ENCODE measurements at places on chromosomes 2 and 18.

- no peak for DNase-seq
These were observed 472.5 kb upstream of the ZNF804A start for GRCh38 chr2:184125867-184126266.

DNA sequence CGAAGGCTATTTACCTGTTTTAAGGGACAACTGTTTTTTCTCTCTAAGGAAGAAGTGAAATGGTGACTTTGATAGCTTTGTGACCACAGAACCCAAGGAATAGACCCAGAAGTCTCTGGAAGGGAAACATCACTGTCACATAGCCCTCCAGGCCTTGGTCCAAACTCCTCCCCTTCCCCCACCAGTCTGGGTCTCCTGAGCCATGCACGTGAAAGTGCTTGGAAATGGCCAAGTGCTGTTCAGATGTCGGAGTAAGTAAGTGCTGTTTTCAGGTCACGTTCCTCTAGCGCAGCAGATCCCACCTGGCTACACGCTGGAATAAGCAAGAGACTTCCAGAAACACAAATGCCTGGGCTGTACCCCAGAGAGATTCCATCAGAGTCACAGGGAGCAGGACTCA is 73.0 kb upstream of the AFF3 start:
- DNase-seq = no peak

- DNase-seq = no peak
These were observed 25.3 kb upstream of the SNTG2 start for GRCh38 chr2:925309-925708.

DNA sequence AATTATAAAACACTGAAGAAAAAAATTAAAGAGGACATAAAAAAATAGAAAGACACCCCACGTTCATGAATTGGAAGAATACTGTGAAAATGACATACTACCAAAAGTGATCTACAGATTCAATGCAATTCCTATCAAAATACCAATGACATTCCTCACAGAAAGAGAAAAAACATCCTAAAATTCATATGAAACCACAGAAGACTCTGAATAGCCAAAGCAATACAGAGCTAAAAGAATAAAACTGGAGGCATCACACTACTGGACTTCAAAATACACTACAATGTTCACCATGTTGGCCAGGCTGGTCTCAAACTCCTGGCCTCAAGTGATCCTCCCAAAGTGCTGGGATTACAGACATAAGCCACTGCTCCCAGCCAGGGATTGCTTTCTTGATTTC is 56.3 kb downstream of the TLK1 start:
- DNase-seq = peak; percentile 20

DNA sequence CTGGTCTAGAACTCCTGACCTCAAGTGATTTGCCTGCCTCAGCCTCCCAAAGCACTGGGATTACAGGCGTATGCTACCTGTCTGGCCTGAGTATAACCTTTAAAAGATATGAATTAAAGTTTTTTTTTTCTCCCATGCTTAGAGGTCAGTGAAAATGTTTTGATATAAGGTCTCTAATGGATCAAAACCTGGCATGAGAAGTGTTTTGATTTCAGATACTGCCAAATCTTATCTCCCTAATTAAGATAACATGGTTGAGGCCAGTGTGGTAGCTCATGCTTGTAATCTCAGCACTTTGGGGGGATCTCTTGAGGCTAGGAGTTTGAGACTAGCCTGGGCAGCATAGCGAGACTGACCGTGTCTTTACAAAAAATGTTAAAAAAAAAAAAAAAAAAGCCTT is 41.2 kb downstream of the SNRPD1 start:
- DNase-seq = no peak

GRCh38 chr2:129794540-129794939 is 184.9 kb upstream of the RAB6C start:
- no peak for DNase-seq

GRCh38 chr2:168999668-169000213 is 31.4 kb downstream of the ABCB11 start:
- DNase-seq = no peak

DNA sequence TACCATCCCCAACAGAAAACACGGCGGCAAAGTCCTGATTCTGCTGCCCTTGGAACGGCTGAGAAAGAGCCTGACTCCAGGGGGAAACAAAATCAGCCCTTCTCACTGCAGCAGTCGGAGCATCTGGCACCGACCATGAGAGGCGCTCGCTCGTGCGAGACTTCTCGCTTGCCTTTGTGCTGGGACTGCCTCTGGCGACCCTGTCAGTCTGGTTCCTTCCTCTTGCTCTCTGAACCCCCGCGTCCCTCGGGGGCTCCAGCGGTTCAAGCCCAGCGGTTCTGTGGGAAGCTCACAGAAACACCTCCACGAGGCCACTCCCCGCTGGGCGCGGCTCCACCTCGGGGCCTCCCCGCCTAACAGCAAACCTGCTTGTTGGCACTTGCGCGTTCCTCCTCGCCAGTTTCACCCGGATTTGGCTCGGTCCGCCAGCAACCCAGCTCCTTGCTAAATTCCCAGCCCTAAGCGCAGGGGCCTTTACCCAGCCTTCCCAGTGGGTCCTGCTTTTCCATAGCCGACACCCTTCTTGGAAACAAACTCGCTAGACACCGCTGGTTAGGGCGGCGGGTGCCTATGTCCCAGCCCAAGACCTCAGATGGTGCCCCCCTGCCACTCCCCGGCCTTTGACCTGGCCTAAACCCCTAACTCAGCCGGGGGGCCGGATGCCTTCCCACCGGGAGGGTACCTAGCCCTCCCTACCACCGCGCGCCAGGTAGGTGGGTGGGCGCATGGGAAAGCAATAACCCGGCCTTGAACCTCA is 2.2 kb downstream of the RND3 start:
- peak; percentile 73 for DNase-seq

DNA sequence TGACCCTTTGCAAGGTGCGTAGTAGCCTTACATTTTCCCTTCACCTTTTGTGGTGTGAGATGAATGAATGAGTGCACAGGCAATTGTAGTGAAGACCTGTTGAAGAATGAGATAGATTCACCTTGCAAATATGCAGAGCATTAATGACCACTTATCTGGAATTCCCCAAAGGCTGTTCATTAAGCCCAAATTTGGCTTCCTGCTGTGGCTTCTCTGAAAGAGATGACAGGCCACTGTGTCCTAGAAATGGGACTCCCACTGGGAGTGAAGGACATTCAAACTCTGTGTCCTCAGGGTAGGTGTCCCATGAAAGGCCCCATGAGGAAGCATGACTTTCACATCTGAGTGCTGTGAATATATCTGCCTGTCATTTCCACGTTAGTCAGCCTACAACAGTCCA is 1821.8 kb upstream of the PIK3C3 start:
- DNase-seq = no peak

DNA sequence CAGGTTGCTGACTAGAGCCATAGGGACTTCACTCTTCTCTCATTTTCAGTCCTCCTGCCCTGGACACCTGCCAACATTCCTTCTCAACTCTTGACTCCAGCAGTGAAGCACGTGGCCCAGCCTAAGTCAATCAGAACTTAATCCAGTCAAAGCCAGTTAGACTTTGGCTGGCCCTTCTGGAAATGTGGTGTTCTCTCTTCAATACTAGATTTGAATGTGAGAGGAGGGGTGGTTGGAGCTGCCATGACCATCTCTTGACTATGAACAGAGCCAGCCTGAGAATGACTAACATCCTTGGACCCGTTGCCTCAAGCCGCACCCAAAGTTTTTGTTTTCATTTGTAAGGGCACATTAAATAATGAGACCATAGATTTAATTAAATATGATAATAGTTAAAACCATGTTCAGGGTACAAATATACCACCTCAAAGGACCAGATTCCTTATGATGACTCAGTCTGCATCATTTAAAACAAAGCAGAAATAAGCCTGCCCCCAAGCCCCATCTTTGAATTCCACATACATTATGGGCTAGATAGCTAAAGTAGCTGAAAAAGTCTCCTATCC is 49.7 kb upstream of the RASGRP3 start:
- peak; percentile 87 for DNase-seq

DNA sequence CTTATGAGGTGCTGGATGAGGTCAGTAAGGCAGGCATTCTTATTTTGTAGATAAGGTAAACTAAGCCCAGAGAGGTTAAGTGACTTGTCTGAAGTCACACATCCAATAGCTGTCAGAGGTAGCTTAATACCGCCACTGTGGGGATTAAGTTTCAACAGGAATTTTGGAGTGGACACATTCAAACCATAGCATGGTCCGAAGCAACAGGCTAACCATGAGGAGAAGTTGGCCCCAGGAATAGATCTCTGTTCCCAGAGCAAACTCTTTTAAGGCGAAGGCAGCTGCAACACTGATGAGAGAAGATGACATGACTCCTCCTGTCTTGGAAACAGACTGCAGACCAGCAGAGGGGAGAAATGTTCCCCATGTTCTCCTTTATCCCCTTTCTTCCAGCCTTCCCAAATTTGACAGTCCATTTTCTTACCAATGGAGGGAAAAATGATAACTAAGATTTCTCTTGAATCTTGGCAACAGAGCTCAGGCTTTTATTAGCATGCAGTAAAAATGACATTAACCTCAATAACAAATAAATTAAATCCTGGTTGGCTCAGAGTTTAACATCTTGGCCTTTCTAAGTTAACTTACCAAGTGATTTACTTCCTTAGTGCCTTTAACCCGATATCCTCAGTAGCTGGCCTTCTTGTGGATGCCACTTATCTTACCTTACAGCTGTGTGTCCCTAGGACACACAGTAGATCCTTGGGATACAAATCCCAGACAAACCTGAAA is 67.9 kb upstream of the STPG4 start:
- no peak for DNase-seq

- DNase-seq = no peak
These were observed 10.0 kb upstream of the CELF4 start for GRCh38 chr18:37575646-37576045.

DNA sequence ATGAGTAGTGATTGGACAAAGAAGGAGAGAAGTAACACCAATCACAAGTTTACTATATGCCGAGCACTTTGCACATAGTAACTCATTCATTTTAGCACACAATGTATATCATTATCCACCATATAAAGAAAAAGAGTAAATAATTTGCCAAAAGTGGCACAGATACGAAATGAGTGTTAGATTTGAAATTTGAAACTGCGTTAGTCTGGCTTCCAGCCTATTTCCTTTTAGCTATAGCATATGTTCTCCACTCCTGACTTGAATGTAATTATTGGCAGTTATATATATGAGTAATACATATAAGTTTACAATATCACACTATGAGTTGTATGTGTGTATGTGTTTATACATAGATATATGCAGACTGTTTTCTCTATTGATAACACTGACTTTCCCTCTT is 98.6 kb downstream of the NOL4 start:
- no peak for DNase-seq

DNA sequence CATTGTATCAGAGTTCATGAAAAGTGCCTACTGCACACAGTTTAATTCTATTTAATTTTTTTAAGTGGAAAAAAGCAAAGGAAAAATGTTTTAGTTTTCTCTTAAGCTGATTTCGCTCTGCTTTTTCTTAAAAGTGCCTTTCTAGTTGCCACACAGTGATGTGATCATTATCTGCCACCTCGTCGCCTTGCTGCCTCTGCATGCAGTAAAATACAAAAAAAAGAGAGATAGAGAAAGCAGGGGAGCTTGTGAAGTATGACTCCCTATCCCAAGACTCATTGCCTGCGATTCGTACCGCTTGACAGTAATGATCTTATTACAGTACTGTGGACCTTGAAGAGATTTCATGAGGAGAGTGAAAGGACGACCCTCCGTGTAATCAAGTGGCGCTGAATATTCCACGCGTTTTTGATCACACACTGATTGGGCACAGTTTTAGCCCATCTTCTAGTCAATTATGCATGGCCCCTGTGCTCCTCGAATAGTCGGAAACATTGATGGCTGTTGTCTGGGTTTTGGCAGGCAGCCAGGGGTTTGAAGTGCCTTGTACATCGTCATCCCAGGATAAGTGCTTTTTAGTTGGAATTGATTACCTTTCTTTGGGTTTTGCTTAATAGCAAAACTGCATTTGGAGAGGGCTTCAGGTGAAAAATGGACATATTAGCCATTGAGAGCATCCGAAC is 188.3 kb downstream of the GBX2 start:
- DNase-seq = no peak

- DNase-seq = no peak
These were observed 1948.4 kb upstream of the PIK3C3 start for GRCh38 chr18:40006634-40007033.

DNA sequence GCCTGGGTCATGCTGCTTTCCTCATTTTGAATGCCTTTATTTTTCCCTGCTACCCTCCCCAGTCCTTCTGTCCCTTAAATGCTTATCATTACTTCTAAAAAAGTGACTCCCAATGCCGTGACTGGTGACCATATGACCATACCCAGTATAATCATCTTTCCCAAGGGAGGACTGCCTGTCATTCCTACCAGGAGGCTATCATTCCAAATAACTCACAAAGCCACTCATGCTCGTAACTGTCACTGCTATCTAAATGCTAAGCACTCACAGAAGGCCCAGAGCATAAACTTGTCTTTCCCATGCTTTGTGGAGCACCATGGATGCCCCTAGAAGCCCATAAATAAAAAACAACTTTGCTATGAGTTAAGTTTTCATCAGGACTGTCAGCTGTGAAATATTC is 38.7 kb upstream of the CREB1 start:
- DNase-seq = no peak

DNA sequence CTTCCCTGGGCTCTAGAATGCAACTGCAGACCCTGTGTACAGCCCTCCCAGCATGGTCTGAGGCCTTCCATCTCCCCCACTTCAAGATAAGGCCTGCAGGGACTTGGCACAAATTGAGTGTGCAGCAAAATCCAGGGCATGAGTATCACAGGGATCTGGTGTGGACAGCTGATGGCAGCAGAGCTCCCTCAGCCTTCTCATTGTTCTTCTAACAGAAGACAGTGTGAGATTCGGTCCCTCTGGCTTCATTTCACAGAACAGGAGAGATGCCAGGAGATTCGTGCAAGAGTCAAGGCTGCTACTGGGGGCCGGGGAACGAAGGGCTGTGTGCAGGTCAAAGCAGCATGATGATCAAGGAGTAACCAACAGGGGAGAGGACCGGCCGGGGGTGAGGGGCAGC is 85.8 kb downstream of the UXS1 start:
- DNase-seq = peak; percentile 31

GRCh38 chr2:100176925-100177324 is 34.5 kb upstream of the AFF3 start:
- DNase-seq = no peak

DNA sequence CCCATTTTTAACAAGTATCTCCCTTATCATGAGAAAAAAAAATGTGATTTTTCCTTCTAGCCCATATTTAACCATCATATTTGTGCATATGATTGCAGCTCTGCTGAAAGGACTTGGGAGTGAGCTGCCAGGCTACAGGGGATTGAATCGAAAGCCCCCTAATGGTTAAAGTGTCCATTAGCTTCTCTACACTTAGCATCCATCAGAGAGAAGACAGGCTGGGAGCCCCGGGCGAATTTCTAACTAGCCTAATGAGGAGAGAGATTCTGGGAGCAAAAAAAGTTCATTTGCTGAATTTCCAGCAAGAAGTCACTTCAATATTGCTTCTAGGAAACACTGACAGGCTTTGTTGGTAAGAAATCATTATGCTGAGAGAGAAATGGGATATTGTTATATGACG is 848.8 kb downstream of the TDRD15 start:
- DNase-seq = no peak

- peak; percentile 17 for DNase-seq
These were observed 67.9 kb upstream of the ST3GAL5 start for GRCh38 chr2:85956646-85957039.

GRCh38 chr2:16142383-16143361 is 202.3 kb downstream of the MYCN start:
- no peak for DNase-seq
